ENCODE measurements at places on chromosomes 5 and 9.

DNA sequence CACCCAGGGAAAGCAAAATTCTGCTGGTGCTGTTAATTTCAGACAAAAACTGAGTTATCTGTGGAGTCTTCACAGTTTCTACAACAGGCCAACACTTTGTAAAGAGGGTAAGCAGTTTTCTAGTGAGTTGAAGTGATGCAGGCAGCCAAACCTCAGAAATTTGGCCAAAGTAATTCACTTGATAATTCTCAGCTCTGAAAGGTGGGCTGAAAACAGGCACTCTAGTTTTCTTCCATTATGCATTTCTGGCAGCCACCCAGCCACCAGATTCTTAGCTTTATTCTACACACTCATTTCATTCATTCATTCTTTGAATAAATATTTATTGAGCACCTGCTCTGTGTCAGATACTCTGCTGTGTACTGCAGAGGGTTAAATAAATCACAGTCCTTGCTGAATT, 184.2 kb downstream of the RAB3C start:
- no peak for DNase-seq

DNA sequence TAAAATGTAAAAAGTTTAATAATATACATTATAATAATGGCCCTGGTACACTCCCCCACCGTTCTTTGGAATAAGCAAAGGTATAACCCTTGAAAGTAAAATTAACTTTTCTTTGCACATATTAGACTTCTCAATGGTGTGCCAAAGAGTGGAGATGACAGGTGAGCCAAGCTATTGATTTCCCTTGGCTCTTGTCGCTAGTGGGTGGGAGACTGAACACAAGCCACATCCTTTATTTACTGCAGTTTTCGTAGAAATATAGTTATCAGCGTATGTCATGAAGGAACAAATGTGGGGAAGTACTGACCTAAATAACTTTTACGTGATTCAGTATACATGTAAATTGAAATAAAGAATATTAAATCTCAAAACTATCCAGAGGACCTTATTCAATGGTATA, 549.3 kb downstream of the RAB3C start:
- no peak for DNase-seq

DNA sequence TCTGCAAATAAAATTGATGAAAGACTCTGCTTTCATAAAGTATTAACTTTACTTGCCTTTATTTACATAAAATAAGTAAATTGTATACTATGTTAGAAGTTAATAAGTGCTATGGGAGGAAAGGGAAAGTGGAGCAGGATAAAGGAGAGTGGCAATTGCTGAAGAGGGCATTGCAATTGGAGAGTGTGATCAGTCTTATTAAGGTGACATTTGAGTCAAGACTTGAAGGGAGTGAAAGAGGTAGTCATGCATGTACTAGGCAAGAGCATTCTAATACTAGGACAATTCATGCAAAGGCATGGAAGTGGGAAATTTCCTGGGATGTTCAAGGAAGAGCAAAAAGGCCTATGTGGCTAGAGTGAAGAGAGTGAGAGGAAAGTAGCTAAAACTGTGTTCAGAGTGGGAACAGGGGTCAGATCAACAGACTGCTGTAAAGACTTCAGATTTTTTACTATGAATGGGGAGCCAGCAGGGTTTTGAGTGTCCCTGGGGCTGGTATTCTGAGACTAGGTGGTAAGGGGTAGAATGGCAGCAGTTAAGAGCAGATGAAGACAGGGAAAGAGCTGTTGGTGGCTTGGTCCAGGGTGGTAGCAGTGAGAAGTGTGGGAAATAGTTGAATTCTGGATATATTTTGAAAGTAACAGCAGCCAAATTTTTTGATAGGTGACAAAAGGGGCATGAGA, 182.3 kb upstream of the RIOK2 start:
- no peak for DNase-seq

GRCh38 chr5:132506094-132506692, 15.6 kb upstream of the IRF1 start:
- DNase-seq = no peak

DNA sequence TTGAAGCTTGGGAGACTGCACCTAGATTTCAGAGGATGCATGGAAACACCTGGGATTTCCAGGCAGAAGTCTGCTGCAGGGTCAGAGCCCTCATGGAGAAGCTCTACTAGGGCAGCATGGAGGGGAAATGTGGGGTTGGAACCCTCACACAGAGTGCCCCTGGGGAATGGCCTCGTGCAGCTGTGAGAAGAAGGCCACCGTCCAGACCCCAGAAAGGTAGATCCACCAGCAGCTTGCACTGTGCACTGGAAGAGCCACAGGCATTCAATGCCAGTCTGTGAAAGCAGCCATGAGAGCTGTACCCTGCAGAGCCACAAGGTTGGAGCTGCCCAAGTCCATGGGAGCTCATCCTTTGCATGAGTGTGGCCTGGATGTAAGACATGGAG, 285.3 kb upstream of the FAM174A start:
- DNase-seq = no peak

GRCh38 chr5:158147227-158147626, 288.3 kb upstream of the CLINT1 start:
- no peak for DNase-seq

- no peak for DNase-seq
Measured at GRCh38 chr5:41637424-41637823, 127.0 kb upstream of the PLCXD3 start.

DNA sequence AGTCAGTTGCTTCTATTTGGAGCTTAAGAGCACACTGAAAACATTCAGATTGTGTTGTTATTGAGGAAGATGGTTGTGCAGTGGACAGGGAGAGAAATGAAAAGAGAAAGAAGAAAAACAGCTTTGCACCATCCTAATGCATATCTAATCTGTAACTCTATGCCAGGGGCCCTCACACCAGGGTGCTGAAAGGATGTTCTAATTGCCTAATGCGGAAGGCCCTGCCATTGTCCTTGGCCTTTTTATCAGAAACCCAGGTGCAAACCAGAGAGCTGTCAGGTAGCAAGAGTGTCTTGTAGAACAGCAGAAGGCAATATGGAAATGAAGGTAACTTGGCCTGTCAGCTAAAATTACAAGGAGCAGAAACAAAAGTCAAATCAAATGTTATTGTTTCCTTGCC, 384.5 kb upstream of the PIK3R1 start:
- DNase-seq = no peak

DNA sequence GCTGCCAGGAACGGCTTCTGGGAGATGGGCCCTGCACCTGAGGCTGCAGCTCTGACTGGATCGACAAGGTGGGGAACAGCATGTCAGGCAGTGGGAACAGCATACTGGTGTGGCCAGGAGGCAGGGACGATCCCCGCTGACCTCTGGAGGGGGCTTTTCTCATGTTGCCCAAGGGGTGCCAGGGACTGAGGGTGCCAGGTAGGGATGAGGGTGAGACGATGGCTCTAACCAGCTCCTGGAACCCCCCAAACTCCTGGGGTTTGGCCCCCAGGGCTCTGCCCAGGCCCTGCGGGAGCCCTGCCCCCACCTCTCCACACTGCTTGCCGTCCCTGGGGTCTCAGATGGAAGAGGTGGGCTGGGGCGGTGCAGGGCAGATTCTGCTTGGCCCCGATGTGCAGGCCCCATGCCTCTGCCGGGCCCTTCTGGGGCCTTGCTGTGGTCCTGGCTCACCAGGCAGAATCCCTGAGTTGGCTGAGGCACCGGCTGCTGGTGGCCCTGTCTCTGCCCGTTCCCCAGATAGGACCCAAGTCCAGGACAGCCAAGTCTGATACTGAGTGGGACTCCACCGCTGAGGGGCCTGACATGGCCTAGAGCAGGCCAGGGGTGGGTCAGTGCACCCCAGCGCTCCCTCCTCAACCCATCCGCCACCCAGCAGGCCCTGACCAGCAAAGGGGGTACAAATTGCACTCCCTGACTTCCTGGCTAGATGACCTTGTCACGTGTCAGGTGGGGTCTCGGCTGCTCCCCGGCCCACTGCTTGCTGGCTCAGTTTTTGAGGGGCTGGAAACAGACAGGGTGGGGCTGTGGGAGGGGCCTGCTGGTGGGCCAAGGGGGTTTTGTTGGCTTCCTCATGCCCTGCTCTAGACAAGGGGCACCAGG, 28.4 kb upstream of the RNF130 start:
- no peak for DNase-seq

- DNase-seq = no peak
Measured at GRCh38 chr9:36939655-36940499, 94.2 kb downstream of the PAX5 start.

DNA sequence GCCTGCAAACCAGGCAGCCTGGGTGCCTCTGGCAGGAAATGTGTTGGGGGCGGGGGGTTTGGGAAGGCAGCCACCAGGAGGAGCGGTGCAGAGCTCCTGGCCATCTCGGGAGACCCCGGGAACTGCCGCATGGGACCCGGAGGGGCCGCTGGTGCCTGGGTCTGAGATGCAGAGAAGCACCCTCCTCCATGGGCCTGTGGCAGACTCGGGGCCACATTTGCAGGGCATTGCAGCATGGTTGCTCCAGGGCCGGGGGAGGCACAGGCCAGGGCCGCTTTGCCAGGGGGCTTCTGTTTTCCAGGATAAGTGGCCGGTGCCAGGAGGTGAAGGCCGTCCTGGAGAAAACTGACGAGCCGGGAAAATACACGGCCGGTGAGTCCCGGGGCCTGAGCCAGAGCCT, 1.7 kb downstream of the LCN1 start:
- no peak for DNase-seq

DNA sequence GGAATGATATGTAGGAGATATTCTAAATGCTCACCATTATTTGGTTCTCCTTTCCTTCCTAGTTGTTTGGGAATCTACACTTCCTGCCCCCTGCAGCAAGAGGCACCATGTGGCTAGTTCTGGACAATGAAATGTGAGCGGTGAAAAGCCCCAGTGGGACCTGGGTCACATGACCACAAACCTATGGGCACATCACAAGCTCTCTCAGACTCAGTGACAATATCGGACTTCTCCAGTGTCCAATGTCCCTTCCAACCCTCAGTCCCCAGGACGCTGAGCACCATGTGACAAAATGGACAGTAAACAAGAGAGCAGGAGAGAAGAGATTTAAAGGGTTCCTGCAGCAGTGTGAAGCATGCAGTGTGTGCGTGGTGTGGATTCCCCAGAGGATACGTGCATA, 44.6 kb upstream of the FOXE1 start:
- DNase-seq = no peak

DNA sequence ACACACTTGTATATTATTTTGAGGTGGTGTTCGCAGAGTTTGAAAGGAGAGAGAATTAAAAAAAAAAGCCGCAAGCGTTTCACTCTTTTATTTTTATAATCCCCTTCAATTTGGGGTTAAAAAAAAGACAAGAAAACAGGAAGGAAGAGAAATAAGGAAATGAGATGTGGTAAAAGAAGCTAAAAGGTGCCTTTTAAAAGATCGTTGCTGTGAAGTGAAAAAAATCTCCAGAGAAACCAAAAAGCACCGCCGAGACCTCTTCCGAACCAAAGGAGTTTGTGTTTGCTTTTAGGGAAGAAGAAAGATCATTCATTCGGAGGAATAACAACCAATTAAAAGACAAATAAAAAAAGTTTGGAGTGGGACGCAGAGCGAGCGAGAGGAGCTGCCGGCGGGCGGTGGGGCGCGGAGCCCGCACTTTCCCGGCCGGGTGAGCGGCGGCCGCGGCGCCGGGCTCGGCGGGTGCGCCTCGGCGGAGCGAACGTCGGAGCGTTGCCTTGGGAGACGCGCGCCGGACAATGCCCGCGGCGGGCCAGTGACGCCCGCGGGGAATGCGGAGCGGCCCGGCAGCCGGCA, 355 bp downstream of the TLE4 start:
- DNase-seq = no peak

- DNase-seq = no peak
Measured at GRCh38 chr9:115604831-115605483, 487.0 kb upstream of the TNC start.

DNA sequence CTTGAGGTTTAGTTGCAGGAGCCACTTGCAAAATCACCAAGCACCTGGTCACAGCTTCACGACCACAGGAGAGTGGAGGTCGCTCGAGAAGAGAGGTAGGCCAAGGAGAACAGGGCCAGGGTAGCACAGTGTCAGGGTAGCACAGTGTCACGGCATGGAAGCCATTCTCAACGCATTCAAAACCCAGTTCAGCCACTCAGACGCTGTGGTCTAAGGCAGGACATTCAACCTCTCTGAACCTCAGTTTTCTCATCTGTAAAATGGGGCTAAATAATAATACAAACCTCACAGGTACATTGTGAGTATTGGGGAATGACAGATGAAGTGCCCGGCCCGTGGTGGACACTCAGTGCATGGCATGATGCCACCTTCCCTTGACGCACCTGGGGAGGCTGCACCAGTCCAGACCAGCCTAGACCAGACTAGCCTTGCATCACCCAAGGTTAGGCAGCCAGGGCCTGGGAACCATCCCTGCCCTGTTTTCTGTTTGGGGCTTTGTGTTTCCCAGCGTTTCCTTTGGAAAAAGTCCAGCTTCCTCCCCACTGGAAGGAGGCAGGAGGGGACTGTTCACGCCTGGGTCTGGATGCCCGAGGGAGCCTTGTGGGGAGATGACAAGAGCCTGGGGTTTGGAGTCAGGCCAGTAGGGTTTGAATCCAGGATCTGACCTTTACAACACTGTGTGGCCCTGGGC, 7.8 kb upstream of the LMX1B start:
- DNase-seq = no peak

DNA sequence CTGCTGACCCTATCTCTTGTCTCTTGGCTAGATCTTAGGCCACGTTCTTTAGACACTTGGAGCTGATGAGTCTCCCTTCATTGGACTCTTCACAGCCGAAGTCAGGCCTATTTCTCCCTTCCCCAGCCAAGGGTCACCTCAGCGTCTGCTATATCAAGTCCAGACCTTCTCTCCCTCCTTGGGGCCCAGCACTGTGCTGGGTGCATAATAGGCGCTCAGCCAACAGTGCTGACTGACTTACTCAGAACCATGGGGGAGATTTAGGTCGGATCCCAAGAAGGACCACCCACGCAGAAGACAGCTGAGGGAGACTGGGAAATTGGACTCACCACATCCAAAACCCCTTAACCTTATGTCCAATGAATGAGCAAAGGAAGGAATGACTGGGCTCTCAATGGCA, 5.6 kb upstream of the AMBP start:
- no peak for DNase-seq

DNA sequence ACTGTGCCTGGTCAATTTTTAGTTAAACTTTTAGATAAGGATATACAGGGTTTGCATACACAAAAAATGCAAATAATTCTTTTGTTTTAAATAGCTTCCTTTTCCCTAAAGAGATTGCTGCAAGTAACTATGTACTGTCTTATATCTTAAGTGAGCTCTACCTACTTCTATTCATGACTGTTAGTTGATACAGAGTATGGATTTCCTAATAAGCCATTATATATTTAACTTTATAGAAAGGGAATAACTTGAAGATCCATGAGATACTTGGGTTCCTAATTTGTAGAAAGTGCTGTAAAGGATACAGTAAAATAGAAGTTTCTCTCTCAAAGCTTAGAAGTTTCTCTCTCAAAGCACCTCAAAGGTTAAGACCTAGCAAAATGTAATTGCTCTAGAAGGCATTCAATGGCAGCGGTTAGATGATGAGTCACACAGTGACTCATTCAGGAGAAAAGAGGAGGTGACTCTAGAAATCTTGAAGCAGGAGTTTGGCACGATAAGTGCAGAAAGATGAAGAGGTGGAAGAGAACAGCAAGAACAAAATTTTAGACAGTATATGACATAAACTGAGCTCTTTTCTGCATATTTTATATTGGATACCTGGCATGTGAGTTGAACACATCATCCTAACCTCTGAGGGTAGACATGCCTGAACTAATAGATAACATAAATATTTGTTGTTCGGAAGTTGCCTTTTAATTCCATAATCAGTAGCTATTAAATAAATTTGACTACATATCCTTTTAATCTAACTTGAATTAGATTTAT, 5.5 kb upstream of the DNAJC21 start:
- no peak for DNase-seq
